ENCODE measurements at places on chromosomes 1 and 21.

- DNase-seq: no peak
These were observed 123.9 kb upstream of the DPYD start for GRCh38 chr1:98044766-98045165.

DNA sequence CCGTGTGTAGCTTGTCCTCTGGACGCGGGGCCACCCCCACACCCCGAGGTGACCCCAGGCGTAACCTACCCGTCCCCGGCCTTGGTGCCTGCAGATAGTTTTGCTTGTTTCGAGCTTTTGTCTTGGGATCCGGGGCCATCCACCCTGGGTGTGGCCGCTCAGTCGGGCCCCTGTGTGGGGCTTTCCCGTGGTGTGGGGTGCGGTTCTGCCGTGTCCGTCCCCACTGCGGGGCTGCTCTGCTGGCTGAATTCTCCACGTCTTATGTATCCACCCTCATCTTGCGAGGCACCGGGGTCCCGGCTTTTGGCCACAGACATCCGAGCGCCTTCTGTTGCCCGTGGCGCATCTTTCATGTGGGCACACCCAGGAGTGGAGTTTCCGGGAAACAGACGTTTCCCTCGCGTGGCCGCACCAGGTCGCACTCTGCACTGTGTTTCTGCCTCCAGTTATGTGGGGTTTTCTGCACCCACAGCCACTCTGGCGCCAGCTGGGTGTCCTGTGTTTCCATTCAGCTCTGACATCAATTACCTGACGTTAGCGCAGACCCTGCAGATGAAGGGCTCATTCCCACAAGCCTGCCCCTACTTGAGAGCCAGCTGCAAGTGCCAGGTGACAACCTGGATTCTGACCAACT lies 64.9 kb downstream of the PRKCZ start:
- DNase-seq: no peak

DNA sequence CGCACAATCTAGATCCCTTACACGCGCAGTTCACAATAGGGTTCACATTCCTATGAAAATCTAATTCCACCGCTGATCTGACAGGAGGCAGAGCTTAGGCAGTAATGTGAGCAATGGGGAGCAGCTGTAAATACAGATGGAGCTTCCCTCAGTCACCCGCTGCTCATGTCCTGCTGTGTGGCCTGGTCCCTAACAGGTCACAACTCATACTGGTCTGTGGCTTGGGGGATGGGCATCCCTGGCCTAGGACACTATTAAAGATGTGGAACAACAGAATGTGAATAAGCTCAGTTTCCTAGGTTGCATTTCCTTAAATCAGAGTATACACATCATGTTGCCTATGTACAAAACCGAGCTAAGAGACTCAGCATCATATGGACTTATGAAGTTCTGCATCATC lies 16.2 kb downstream of the IFI44 start:
- no peak for DNase-seq

GRCh38 chr1:91768120-91768519 lies 117.8 kb downstream of the TGFBR3 start:
- DNase-seq: no peak

GRCh38 chr1:25450891-25451290 lies 20.2 kb downstream of the MACO1 start:
- no peak for DNase-seq

GRCh38 chr1:244672946-244673682 lies 20.2 kb downstream of the DESI2 start:
- no peak for DNase-seq

DNA sequence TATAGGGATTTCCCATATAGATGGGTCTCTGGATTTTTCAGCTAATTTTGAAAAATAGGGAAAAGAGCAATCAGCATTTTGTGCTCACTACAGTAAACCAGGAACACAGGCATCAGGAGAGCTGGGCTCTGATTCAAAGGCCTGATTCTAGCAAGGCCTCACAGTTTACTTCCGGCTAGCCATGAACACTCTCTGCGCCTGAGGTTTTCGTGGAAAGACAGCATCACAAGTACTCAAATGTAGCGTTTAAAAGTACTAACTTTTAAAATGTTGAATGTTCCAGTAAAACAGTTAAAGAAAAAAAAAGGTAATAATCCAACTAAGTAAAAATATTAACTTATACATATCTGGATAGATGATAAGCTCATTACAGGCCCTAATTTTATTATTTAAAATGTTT lies 120.6 kb downstream of the SLC45A1 start:
- DNase-seq: no peak

- no peak for DNase-seq
These were observed 566.1 kb downstream of the LTN1 start for GRCh38 chr21:28426545-28426944.
